Large intestine (tissue), 12 donors: ENCODE measurements at places on chromosomes 12 and 14.

- no peak for DNase-seq
- no peaks in the 10 kb centered on the region for H3K4me1 ChIP-seq
- no peak overlapping the region for H3K27ac ChIP-seq
- H3K27me3 ChIP-seq: no peaks in the 10 kb centered on the region
- H3K36me3 ChIP-seq: no peaks in the 10 kb centered on the region
- H3K4me3 ChIP-seq: no peak overlapping the region
Measured at GRCh38 chr12:25617991-25618390, 64.9 kb upstream of the LMNTD1 start.

GRCh38 chr14:92340071-92340470, 17.1 kb downstream of the SLC24A4 start:
- H3K36me3 ChIP-seq: no peaks in the 10 kb centered on the region
- H3K4me3 ChIP-seq: no peak overlapping the region
- peaks cover 16% of the 10 kb centered on the region for H3K27me3 ChIP-seq
- H3K4me1 ChIP-seq: no peaks in the 10 kb centered on the region

DNA sequence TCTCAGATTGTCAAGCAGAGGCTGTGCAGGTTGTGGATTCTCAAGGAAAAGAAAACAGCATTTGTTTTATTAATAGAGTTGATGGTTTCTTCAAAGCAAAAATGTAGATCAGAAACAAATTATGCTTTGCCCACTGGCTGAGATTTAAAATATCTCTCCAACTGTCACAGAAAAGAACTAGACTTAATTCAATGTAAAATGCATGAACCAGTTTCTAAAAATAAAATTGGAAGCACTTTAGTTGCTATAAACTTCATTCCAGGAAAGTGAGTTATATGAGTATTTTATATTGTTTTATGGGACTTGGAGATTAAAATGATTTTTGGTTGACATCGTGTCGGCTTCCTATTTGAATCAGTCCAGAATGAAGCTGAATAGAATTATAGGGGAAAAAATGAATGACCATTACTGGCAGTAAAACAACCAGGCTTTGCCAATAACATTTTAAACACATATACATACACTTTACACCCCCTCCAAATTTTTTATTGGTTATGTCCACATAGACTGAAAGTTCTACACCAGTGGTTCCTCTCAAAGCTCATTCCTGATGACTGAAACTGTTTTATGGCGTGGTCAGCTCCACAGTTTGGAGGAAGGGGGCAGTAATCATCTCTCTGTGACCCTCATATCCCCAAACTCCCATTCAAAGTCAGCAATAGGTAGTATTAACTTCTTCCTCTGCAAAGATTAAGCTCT, 55.5 kb upstream of the DAAM1 start:
- DNase-seq: no peak
- no peaks in the 10 kb centered on the region for H3K27me3 ChIP-seq
- H3K4me3 ChIP-seq: no peak overlapping the region
- no peak overlapping the region for H3K27ac ChIP-seq
- H3K4me1 ChIP-seq: no peaks in the 10 kb centered on the region

GRCh38 chr12:62606654-62607053, 140.0 kb downstream of the MON2 start:
- no peak overlapping the region for H3K4me3 ChIP-seq
- no peaks in the 10 kb centered on the region for H3K27me3 ChIP-seq
- DNase-seq: no peak
- H3K27ac ChIP-seq: no peak overlapping the region
- peaks cover 3% of the 10 kb centered on the region for H3K4me1 ChIP-seq
